ENCODE measurements at places on chromosomes 2 and 18.
A peak's percentile ranks its signal among the peaks of the same experiment; 100 is the strongest.

- DNase-seq: no peak
Observed at GRCh38 chr2:177682006-177682405, 289.4 kb downstream of the AGPS start.

- no peak for DNase-seq
Observed at GRCh38 chr2:48414640-48414979, 115.3 kb upstream of the STON1 start.

DNA sequence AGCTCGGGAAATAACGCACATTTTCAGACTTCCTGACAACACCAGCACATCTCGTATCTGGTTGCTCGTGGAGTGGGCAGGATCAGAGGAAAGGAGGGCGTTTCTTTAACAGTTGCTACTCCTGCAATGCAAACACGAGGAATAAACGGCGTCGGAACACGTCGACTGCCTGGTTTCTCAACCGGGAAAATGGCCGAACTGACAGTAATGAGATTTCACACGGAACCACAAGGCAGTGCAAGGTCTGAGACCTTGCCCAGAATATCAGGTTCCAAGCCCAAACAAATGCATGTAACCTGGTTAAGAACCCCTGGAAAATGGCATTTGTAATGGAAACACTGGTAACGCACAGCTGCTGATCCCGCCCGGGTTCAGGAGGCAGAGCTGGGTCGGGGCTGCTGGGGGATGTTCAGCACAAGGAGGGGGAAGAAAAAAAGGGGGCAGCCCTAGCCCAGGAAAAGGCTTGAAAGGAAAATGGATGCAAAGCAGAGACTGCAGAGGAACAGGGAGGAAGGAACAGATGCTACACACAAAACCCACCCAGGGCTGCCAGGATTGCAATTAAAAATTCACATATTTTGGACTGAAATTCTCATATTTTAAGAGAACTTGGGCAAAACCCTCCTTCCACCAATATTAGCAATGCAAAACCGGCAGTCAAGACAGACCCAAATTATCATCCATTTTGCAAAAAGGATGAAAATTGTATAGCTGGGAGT lies 61.6 kb upstream of the KLHL29 start:
- DNase-seq: no peak

- DNase-seq: peak; percentile 20
Observed at GRCh38 chr2:138237667-138238384, 263.7 kb upstream of the SPOPL start.

- DNase-seq: no peak
Observed at GRCh38 chr18:8536231-8536630, 73.0 kb upstream of the RAB12 start.

- DNase-seq: peak; percentile 83
Observed at GRCh38 chr2:168346725-168347477, 99.5 kb upstream of the STK39 start.

GRCh38 chr2:234691214-234691575 lies 194.3 kb upstream of the ARL4C start:
- DNase-seq: no peak

DNA sequence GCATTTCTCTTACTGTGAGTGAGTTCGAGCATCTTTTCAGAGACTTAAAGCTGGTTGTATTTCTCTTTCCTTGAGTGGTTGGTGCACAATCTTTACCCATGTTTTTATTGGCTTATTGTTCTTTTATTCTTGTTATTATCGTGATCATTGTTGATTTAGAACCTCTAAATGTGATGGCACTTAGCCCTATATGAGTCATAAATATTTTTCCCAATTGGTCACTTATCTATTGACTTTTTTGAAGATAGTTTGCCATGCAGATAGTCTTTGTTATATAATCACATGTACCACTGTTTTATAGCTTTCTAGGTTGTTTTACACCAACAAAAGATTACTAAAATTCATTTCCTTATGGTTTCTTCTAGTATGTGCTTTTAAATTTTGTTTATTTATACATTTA lies 141.6 kb upstream of the MSH6 start:
- DNase-seq: no peak

DNA sequence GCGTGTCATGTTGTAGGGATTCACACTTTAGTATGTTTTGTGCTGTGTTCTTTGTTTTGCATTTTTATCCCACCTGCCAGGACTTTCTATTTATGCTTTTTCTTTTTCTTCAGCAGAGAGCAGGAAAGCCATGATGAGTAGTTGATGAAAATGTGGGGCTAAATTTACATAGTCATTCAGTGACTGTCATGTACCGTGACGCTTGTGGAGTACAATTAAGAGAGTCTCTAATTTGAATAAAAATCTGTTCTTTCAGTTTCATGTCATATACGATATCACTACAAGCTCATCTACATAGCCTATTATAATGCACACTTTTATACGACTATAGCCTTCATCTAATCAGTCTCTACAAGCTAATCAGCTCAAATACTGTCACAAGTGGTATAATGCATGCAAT lies 112.7 kb upstream of the SPATS2L start:
- DNase-seq: no peak

DNA sequence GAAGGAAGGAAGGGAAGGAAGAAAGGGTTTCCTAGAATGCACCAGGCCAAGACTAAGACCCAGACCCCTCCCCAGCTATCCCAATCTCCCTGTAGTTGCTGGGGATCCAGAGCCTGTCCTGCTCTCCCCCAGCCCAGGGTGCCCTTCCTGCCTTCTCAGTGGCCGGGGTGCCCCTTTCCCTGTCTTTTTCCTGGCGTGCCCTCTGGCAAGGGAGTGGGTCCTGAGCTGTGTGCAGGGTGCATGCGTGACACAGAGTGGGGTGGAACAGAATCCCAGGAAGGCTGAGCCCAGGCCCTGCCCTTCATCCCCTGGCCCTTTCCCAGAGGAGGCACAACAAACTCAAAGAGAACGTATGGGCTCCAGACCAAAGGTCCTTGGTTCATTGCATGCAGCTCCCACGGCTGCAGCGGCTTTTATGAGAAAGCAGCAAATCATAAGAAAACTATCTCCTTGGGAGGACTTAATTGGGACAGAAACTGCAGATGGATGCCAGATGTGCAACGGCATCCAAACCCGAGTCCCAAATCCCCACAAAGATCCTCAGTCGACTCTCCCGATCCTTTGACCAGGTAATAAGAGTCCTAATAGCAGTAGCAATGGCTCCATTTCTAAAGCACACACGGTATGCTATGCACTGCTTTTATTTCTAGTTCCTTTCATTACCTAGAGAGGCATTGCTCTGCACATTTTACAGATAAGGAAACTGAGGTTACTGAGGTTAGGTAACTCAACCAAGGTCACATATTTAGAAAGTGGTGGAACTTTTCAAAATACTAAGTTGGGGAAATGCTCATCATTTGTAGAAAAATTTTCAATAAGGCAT lies 12.7 kb upstream of the ARID5A start:
- DNase-seq: no peak

DNA sequence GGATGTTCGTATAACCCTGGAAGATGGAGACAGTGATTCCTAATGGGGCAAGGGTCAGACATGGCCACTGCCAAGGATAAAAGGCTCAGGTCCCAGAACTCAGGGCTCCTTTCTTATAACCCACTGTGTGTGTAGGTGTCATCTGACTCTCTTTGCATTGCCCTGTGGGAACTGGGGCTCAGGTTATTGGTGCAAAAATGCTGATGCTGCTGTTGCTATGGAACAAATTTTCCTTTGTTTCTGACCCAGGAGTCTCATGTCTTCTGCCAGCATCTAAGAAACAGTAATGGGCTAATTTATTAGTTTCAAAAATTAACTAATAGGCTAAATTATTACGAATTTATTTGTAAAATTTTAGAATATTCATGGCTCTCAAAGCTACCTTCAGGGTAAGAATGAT lies 24.3 kb upstream of the LDLRAD4 start:
- DNase-seq: no peak

- no peak for DNase-seq
Observed at GRCh38 chr2:135909976-135910375, 33.7 kb upstream of the MCM6 start.

DNA sequence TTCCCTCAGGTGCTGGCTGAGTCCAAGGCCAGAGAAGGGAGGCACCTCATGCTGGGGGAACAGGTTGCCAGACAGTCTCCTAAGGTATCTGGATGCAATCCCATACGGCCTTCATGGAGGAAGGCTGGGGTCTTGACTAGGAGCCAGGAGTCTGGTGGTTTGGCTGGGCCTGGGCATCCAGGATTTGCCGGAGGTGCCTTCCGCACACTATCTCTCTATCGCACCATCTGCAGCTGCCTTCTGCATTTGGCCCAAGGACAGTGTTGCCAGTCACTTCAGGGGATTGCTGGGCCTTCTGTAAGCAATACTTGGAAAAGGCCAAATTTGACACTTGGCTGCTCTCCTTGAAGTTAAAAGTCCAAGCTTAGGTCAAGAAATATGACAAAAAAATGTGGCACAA lies 327.2 kb downstream of the EN1 start:
- DNase-seq: no peak

GRCh38 chr2:54380670-54381069 lies 75.5 kb upstream of the SPTBN1 start:
- DNase-seq: no peak

GRCh38 chr2:75064691-75065396 lies 106.4 kb downstream of the POLE4 start:
- peak; percentile 48 for DNase-seq

- no peak for DNase-seq
Observed at GRCh38 chr2:200878289-200878880, 10.5 kb downstream of the PPIL3 start.

- DNase-seq: no peak
Observed at GRCh38 chr2:189876271-189876670, 92.0 kb downstream of the PMS1 start.

- DNase-seq: no peak
Observed at GRCh38 chr2:191951376-191951775, 104.5 kb upstream of the CAVIN2 start.

DNA sequence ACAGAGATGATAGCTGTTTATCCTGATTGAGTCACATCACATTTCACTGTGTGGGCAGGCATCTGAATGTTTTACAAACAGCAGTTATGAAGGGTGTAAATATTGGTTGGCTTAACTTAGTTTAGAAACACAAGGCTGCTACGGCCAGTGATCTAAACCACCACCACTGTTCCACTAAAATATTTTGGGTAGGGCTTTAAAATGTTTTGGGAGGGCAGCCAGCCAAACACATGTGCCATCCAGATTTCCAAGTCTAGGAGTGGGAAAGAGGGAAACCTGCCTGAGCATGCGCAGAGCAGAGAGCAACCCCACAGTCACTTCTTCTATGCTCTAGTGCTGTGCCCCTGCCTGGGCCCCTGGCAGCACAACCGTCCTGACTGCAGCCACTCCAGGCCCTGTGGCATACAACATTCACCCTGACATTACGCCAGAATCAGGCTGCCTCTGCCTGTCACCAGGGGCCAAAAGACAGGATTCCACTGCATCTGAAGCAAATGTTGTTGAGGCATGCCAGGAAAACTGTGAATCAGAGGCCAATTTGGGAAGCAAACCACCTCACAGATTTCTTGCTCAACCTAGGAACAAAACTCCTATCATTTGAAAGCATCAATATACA lies 74.8 kb upstream of the COL5A2 start:
- DNase-seq: no peak

DNA sequence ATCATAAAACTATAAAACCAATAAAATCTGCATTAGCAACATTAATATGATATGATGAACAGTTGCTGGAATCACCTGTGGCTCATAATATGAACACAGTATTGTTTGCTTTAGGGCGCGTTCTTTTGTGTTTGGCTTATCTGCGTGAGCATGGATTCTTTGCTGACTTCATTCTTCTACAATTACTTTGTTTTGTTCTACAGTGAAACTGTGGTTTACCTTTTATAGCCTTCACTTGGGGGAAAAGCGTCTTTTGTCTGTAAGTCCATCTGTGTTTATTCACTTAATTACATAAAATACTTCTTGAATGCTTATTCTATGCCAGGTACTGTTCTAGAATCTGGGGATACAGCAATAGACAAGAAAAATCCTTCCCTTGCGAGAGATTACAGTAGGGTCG lies 74.0 kb upstream of the SEC11C start:
- no peak for DNase-seq

DNA sequence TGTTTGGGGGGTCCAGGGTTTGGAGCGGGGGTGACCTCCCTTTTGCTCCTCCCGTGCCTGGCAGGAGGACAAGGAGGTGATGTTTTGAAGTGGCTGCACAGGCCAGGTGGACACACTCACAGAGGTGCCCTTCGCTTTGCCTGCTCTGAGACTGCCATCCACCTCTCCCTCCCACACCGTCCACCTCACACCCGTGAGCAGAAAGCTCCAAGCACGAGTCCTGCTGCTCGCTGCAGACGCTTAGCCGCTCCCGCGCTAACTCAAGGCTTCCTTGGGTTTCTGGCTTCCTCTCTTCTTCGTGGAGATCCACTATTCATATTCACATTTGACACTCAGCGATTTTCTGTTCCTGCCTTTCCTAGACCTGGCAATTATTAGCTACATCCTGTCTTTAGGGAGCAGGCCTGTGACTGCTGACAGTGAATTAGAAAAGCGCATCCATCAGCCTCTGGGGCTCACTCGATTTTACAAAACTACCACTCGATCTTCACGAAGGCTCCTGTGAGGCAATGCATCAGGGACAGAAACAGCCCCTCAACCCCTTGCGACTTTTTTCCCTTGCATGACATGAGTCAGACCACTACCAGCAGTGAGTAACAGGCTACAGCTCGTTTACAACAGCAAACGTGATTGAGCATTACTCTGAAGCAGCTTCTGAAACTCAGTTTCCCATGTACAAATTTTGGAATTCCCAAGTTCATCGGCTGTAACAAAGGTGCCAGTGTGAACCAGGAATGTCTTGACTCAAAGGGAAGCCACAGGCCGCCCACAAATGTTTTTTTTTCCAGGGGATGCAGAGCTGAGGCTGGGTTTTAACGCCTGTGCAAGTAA lies 238.7 kb upstream of the SOX11 start:
- DNase-seq: peak; percentile 38

- DNase-seq: no peak
Observed at GRCh38 chr2:100004348-100004884, 138.0 kb downstream of the AFF3 start.

DNA sequence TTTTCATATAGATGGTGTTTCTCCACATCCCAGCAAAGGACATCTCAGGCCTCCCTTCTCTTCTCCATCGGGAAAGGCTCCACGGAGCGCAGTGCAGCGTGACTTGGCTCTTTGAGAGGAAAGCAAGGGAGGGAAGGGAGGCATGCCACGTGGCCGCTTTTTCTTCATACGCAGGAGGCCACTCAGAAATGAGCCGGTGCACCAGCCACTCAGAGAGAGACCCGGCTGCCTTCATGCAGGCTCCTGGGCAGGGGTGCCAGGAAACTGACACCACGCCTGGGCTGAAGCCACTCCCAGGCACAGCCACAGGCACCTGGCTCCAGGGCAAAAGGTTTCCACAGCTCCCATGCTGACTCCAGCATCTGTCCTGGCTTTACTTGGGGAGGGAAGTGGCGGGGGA lies 11.1 kb upstream of the LOXHD1 start:
- no peak for DNase-seq

DNA sequence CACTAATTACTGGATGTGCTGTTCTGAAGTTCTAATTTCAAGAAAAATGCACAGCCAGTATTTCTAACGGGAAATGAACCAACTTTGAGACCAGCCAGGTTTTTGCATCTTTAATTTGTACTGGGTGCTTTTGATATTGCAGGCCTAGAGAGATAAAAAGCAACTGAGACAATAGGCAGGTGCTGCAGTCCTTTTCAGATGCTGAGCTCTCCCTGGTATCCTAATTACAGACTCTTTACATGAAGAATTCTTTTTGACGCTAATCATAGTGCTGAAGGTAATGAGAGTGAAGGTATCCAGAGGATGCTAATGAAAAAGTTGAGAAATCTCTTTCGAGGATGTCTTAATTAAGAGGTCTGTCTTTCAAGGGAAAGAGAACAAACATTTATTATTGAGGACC lies 85.1 kb downstream of the SERPINB8 start:
- no peak for DNase-seq

All from right kidney (tissue), 9 donors.